ENCODE measurements at places on chromosomes 2 and 18.

DNA sequence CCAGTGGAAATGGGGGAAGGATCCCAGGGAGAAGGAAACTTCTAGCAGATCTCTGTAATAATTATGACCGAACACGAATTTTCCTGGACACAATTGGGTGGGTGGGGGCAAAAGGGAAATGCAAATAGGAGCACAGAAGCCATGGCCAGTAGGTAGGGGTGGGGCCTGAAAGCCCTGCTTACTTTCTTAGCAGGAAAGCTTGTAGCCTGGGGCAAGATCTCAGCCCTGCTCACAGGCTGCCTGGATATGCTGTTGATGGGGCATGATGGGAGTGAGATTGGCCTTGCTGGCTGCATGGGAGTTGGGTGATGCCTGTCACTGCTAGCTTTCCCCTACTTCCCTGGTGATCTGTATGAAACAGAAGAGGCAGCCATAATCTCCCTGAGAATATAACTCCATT is 45.9 kb upstream of the SPOPL start:
- DNase-seq: no peak

DNA sequence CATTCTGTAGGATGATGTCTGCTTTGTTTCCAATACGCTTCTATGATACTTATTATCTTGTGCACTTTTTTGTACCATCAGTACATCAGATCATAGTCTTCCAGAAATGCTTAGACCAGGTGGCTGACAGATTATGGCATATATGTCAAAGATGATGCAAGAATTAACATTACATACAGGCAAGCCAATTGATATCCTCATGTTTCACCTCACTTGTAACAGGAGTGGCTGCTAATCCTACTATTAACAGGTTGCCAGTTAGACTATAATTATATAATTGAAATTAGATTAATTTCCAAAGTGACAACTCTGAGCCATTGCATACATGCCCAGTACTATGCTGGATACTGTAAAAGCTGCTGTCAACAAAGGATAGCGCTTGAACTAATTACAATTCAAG is 77.2 kb downstream of the TLK1 start:
- DNase-seq: no peak

- no peak for DNase-seq
Observed at GRCh38 chr18:31723990-31724711, 36.5 kb downstream of the SLC25A52 start.

DNA sequence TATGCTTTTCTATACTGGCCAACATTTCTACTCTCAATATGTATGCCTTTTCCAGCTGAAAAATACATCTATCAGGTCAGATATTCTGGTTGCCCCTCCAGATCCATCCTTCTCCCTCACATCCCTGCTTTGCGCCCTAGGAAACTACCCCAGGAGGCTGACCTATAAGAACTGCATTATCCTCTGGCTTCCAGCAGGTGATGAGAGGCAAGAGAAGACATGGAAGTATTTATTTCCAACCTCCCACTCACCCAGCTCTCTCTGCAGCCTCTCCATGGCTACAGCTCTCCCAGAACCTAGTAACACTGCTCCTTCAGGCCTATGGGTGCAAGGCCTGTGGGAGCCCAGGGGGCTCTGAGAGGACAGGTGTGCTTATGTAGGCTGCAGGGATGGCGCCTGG is 42.9 kb downstream of the ARID5A start:
- no peak for DNase-seq

DNA sequence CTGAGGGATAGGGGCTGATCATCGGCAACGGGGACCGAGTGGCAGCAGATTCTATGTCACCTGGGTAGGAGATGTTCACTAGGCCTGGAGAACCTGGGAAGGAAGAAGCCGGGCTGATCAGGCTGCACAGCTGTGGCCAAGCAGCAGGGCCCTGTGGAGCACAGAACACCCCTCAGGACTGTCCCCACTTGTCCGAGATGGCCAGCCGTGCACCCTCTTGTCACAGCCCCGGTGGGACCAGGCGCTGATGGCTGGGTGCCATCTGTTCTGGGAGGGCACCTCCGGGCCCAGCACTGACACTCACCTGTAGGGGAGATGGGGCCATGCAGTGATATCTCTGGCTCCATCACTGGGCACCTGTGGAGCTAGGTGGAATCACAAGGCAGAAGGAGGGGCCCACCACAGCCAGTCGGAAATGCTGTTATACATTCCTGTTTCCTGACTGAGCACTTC is 217.9 kb upstream of the RAB6C start:
- no peak for DNase-seq

- no peak for DNase-seq
Observed at GRCh38 chr18:42196651-42197050, 241.6 kb downstream of the PIK3C3 start.

DNA sequence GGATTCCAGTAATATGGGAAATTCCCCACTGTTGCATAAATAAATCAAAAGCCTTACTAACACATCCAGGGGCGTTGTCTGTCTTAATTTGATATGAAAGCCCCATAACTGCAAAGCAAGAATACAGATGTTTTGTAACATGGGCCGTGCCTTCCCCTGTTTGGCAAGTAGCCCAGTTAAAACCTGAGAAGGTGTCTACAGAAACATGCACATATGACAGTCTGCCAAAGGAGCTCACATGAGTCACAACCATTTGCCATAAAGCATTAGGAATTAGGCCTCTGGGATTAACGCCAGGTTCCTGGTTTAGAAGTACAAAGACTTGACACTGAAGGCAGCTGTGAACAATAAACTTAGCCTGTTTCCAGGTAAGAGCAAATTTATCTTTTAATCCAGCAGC is 43.1 kb upstream of the LONRF2 start:
- DNase-seq: no peak

- DNase-seq: no peak
Observed at GRCh38 chr2:57701391-57701791, 345.2 kb upstream of the VRK2 start.

GRCh38 chr2:20563833-20564232 is 87.1 kb downstream of the HS1BP3 start:
- no peak for DNase-seq

- DNase-seq: no peak
Observed at GRCh38 chr18:43665105-43665788, 388.0 kb upstream of the SYT4 start.

- no peak for DNase-seq
Observed at GRCh38 chr2:62660087-62660486, 45.4 kb upstream of the EHBP1 start.

DNA sequence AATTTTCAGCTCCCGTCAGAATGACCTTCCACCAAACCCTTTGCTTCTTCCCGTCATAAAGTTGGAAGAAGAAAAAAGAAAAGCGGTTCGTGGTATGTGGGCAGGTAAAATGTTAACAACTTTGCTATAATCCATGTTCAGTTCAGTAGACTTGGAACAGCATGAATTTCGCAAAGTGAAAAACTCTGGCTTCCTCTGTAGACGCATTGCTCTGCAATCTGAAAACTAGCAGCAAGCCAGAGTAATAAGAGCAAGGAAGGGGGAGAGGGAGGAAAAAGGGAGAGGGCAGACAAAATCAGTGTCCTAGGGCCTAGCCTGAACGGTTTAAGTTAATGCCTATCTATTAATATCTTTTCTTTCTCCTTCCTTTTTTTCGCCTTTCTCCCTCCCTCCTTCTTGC is 26.7 kb upstream of the CHRNA1 start:
- DNase-seq: no peak

- DNase-seq: peak; percentile 36
Observed at GRCh38 chr2:10497797-10498251, 49.7 kb upstream of the ODC1 start.

DNA sequence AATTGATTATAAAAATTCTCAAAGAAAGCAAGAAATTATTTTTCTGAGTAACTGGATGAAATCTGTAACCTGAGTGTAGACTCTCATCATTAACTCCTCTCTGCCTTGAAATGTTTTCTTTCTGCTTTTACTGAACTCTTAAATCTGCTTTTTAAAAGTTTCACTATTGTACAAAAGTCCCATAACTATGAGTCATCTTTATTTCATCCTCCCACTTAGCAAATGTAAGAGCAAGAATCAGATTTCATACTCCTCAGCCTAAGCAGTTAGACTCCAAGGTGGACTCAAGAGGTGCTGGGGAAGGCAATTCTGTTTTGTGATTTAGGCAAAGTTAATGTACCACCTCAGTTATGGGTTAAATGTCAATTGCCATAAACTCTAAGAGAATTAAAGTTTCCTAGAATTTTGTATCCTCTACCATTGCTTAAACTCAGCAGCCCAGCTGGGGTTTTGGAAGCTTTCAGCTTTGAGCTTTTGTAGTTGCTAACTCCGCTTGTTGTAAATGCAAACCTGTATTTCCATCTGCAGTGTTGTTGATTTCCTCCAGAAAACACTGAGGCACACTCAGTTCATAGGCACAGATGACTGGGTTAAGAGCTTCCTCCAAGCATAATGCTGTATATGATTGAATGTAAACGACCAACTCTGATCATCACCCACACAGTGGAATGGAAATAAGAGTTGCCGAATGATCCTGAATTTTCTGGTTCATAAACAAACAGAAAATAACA is 268.8 kb downstream of the ARHGAP15 start:
- no peak for DNase-seq

- no peak for DNase-seq
Observed at GRCh38 chr2:190482451-190482850, 52.1 kb downstream of the NEMP2 start.

DNA sequence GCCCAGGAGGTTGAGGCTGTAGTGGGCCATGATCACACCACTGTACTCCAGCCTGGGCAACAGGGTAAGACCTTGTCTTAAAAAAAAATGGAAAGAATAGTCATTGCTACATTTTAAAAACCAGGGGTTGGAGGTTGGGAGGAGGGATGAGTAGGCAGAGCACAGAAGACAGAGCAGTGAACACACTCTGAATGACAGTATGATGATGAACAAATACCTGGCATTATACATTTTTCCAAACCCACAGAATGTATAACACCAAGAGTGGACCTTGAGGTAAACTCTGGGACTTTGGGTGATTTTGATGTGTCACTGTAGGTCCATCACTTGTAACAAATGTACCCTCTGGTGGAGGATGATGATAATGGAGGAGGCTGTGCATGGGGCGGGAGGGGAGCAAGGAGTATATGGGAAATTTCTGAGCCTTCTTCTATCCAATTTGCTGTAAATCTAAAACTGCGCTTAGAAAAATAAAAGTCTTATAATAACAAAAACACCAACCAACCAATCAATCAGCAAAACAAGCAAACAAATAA is 111.4 kb upstream of the PGAP1 start:
- no peak for DNase-seq

DNA sequence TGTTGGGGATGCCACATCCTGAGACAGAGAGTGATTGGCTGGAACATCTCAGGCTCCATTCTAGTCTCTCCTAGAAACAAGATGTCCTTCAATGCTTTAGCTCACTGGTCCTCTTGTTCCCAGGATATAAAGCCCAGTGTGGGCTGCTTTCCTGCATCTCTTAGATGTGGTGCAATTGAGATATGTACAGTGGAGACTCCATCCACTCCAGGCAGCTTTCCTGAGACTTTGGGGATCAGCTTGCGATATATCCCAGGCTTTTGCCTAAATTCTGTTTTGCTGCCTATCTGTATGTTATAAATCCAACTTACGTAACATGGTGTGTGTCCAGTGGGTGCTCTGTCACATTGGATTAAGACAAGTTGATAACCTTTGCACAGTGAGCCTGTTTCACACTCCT is 264.9 kb downstream of the SUCLG1 start:
- DNase-seq: no peak

GRCh38 chr2:83191316-83191715 is 1267.8 kb downstream of the SUCLG1 start:
- DNase-seq: no peak

DNA sequence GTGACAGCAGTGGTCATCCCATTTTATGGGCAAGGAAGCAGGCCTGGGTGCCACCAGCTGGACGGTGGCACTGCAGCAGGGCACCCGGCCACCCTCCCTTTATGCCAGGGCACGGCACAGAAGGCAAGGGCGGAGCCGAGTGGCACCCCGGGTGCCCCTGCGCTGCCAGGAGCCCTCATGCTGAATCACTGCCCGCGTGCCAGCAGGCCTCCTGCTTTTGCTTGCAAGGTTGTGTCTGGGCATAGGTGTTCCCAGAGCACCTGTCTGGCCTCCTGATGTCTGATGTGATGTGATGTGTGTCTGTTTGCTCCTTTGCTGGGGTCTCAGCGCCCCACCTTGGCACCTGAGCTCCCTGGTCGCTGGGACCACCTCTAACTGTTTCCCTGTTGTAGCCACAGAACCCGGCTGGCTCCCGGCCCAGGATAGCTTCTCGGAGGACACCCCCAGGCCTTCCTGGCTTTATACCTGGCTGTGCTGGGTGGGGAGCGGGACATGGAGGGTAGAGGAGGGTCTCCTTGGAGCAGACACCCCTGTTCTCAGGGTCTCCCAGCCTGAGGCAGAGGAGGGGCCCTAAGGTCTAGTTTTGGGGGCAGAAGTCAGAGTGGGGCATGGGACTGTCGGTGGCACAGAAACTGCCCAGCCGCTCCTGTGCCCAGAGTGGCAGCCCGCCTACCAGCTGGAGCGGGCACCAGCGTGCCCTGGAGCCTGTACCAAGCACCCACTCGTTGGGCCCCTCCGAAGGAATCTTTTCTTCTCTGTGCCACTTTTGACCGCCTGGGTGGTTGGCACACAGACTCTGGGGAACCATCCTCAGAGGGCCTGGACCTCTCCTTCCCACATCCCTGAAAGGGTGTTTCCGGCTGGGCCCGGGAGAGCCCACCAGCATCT is 3.6 kb downstream of the GPC1 start:
- no peak for DNase-seq

- no peak for DNase-seq
Observed at GRCh38 chr18:75884728-75885127, 457.2 kb upstream of the SMIM21 start.

- no peak for DNase-seq
Observed at GRCh38 chr2:118460425-118460824, 372.2 kb downstream of the INSIG2 start.

DNA sequence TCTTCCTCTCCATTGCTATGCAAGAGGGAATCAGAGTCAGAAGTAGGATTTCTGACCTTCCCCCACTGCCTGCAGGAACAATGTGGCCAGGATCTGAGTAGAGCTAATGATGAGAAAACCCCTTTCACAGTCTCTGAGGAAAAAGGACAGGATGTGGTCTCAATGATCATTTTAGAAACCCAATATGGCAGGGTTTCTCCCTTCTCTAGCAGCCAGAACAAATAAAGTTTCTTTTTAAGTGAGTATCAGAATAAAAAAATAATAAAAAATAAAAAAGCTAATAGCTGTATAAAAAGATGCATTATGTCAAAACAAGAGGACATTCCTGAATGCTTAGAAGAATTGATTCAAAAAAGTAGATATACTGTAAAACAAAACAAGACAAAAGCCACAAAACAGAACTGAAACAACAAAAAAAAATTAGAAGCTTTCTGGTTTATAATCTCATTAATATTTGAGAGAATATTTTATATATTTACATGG is 1124.9 kb upstream of the ZEB2 start:
- no peak for DNase-seq
